HCEC 1CT (cell line): ENCODE measurements at places on chromosomes 6 and 20.

DNA sequence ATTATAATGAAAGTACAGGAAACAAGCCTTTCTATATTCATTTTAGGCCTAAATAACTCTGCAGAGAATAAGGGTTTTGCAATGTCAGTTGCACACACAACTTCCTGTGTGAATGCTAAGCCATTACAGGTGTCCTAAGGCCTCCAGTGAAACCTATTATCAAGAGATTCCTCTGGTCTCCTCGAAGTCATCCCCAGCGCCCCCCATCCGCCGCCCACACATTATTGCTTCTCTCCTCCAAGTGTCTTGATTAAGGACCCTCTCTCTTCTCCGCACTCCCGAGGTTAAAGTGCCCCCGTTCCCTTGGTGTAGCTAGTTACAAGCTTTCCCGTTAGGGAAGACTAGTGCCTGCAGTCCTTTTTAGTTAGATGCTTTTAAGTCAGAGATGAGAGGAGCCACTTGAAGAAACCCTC, 1.3 kb downstream of the HIVEP2 start:
- DNase-seq, result peak; percentile 36

DNA sequence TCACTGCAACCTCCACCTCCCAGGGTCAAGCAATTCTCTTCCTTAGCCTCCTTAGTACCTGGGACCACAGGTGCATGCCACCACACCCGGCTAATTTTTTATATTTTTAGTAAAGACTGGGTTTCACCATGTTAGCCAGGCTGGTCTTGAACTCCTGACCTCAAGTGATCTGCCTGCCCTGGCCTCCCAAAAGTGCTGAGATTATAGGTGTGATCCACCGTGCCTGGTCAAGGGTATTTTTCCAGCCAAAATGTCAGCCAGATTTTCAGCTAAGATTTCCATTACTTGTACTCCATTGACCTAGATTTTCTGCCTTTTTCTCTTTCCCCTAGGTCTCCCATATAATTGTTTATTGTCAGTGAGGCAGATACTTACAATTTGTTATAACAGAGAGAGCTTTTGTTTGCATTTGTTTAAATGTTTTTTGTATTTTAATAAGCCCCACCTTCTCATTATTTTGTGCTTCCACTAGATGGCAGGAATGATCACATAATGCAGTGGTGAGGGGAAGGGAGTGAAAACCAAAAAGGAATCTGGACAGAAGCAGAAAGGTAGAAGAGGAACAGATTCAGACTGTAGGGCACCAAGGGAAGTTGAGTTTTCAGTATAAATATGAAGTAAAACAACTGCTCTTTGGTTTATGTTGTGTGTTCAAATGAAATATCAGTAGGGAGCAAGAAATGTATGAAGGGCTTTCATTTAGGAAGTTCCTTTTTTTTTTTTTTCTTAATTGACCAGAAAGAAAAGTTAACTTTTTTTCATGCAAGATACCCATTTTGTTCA, 29.7 kb downstream of the RPF2 start:
- DNase-seq, result peak; percentile 61

GRCh38 chr20:41509316-41510200, 108.6 kb downstream of the CHD6 start:
- DNase-seq, result no peak

GRCh38 chr6:134729561-134729960, 220.3 kb downstream of the ALDH8A1 start:
- no peak for DNase-seq

GRCh38 chr6:136582711-136583471, 32.7 kb upstream of the MAP7 start:
- DNase-seq, result peak; percentile 88

- no peak for DNase-seq
Observed at GRCh38 chr6:37052027-37052628, 46.7 kb downstream of the FGD2 start.

DNA sequence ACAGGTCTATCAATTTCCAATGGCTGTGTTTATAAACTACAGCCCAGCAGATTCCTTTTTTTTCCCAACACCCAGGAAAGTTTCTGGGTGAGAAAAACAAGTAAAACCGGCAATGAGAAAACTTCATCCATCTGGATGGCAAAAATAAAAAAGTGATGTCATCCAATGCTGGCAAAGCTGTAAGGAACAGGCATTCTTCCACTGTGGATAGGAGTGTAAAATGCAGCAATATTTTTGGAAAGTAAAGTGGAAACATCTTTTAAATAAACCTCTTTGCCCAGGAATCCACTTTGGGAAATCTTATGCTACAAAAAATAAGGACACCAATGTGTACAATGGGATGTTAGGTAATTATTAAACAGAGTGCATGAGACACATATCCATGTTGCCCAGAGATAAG, 102.1 kb upstream of the NT5E start:
- no peak for DNase-seq

GRCh38 chr20:23156170-23156841, 70.2 kb upstream of the CD93 start:
- DNase-seq, result peak; percentile 78

DNA sequence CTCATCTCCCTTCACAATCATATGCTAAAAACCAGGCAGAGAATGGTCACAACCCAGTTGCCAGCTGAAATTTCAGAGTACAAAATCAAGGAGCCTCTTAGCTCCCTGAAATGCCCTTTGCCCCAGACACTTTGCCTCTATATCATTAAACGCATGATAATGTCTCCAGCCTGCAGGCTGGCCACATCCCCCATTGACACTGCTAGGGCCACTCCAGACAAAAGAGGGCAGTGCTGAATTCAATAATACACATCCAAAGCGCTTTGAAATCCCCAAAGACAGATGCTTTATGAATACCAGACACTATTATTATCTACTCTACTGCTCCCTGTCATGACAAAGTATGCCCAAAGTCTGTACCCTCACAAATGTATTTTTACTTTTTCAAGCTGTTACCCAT, 348.3 kb upstream of the POU3F2 start:
- DNase-seq, result no peak

DNA sequence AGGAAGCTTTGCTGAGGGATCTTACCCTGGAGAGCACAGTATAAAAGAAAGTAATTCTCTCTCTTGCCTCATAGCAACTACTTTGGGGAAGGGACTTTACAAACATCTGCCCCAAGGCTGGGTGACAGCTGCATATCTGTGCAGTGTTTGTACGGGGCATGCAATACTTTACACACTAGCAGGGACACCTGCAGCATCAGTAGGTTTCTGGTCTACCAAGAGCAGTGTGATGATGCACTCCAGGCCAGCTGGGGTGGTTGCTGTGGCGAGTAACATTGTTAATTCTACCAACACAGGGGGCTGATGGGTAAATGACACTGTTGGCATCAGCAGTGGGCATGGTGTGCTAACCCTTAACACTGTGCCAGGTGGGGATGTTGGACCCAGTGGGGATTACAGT, 48.0 kb downstream of the ADTRP start:
- no peak for DNase-seq

GRCh38 chr6:91088515-91088914, 501.6 kb upstream of the MAP3K7 start:
- no peak for DNase-seq

DNA sequence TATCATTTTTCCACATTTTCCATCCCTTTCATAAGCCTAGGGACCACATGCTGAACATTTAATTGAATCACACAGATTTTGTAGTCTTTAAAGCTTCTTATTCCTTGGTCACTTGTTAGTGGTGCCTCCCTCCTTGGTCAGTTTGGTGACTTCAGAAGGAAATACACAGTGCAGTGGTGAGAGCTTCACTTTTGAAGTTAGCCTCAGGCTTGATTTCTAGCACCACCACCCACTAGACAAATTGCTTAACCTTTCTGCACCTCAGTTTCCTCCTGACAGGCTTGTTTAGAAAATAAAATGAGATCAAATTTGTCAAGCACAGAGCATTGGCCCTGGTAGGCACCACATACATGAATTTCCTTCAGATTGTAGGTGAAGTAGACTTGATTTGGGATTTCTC, 91.7 kb downstream of the FOXO3 start:
- DNase-seq, result no peak

DNA sequence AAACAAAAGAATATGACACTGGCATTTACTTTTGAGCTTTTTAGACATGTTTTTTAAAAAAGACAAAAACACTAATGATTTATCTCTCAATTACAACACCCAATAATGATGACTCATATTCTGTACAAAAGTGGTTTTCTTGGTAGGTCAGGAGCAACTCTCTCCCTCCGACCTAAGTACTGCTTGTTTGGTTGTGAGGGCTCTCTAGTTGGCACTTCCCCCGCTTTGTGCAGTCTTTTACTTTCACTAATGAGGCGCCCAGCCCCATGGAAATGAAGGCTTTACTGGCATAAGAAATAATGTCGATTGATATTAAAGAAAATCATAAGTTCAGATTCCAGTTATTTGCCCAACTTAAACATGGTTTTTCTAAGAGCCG, 1.3 kb downstream of the KPNA5 start:
- DNase-seq, result peak; percentile 43

GRCh38 chr6:126341126-126341525, 1.2 kb downstream of the CENPW start:
- no peak for DNase-seq

- DNase-seq, result no peak
Observed at GRCh38 chr6:22783931-22784330, 214.6 kb downstream of the HDGFL1 start.

DNA sequence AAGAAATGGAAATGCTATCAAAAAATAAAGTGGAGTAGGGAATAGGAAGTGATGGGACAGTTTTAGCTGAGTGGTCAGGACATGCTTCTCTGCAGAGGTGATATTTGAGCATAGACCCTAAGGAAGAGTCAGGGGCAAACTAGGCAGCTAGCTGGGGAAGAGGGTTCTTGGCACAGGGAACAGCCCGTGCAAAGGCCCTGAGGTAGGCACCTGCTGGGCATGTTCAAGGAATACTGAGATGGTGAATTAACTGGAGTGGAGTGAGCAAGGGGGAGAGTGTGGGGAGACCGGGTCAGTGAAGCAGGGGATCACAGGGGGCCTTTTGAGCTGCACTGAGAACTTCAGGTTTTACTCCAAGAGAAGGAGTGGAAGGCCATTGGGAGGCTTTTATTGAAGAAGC, 7.5 kb upstream of the SIRPA start:
- no peak for DNase-seq

GRCh38 chr20:14117768-14118167, 122.5 kb downstream of the MACROD2 start:
- DNase-seq, result no peak

DNA sequence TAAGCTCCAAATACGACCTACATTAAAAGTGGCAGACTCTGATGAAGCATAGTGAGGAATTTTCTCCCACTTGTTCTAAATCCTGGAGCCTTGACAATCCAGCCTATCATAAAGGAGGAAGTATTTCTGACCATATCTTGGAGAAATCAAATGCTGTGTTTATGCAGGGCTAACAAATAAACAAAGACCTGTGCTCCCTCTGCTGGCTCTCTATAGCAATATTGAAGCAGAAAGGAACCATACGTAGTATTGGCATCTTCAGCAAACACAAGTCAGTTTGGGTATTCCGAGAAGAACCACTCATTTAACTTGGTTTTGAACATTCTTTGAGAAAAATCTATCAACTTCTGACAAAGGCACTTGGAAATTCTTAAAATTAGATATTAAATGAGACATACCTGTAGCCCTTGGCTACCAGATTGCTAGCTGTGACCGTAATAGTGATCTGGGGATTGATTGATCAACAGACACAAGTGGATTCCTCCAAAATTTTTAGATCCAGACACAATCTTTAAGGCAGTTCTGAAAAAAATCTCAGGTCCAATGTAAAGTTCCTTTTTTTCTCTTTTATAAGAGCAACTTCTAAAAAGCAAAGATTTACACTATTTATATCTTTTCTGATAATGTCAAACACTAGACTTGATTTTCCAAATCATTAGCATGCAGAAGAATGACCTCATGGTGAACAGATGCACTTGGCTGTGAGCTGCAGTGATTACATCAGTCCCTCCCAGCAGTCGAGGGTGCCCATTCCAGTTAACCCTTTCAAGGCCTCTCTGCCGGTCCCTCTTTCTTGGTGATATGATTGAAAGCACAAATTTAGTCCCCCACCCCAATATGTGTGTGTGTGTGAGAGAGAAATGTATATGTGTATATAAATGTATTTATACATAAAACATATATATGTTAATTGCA, 40.2 kb downstream of the INSM1 start:
- peak; percentile 45 for DNase-seq

DNA sequence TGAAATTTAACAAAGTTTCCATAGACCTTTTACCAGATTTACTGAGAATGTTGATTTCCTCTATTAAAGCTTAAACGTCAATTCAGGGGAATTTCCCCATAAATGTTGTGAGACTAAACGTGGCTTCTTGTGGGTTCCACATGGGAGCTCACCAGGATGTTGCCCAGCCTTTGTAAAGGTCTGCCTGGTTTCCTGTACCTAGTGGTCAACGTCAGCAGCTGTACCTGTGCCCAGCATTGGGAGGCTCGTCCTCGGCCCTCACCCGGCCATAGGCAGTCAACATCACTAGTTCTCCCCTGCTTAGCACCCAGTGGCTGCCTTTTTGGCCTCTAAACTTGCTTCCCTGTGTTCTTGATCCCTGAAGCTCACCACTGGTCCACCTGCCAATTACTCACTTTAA, 22.1 kb upstream of the CD83 start:
- no peak for DNase-seq

DNA sequence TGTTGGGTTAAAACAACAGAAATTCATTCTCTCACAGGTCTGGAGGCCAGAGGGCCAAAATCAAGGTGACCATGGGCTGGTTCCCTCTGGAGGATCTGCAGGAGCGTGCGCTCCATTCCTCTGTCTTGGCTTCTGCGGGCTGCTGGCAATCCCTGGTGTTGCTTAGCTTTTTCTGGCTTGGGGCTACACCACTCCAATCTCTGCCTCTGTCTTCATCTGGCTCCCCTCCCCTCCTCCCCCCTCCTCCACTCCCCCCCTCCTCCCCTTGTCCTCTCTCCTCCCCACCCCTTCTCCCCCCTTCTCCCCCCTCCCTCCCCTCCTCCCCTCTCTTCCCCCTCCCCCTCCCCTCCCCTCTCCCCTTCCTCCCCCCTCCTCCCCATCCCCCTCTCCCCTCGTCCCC, 321.3 kb upstream of the ARID1B start:
- DNase-seq, result no peak

DNA sequence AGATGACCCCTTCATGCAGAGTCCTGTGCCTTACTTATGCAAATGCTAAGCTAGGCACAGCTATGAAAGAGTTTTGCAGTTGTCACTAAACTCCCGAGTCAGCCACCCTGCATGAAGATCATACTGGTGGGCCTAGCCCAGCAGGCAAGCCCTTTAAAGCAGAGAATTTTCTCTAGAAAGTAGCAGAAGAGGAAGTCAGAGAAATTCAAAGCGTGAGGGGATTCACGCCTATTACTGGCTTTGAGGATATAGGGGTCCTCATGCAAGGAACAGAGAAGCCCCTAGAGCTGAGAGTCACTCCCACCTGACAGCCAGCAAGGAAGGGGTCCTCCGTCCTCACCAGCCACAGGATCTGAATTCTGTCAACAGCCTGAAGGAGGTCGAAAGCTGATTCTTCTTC, 54.6 kb downstream of the MYB start:
- DNase-seq, result no peak

DNA sequence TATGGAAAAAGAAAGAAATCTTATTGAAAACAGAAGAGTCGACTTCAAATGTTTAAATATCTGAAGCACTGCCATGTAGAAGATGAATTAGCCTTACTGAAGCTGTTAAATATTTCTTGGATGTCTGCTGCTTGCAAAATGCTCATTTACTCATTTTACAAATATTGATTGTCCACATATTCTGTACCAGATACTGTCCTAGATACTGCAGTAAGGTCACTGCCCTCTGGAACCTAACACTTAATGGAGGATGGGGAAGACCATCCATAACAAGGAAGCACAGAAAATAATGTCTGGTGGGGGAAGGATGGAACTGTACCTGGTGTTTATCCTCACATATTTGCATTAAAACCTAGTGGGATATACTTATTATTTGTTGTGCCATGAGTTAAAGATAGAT, 99.0 kb downstream of the RCAN2 start:
- no peak for DNase-seq
